Stimulated activated CD8-positive, alpha-beta memory T cell treated with anti-CD3 and anti-CD28 coated beads, Interleukin-4, amount 100 ng/mL, for 4 hours (primary cell): ENCODE measurements at places on chromosomes 1 and 21.

DNA sequence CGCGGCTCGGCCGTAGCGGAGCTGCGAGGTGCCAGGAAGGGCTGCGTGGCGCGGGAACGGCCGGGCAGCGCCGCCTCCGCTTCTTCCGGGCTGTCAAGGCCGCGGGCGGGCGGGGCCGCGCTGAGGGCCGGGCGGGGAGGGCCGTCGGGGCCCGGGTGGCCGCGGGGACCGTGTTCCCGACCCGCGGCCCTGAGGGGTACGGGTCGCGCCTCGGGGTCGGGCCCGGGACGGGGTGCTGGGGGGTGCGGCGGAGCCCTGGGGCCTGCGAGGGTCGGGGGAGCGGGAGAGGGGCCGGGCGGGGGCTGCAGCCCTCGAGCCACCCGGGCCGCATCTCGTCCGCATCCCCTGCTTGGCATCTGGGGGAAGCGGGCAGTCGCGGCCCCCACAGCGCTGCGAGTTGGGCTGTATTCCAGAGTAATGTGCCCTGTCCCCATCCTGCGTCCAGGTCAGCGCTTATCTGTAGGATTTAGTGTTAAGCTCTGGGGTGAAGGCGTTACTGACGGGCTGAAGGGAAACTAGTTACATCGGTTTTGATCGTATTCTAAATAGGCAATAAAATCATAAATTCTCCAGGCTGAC, 379 bp downstream of the RER1 start:
- no peak for DNase-seq

DNA sequence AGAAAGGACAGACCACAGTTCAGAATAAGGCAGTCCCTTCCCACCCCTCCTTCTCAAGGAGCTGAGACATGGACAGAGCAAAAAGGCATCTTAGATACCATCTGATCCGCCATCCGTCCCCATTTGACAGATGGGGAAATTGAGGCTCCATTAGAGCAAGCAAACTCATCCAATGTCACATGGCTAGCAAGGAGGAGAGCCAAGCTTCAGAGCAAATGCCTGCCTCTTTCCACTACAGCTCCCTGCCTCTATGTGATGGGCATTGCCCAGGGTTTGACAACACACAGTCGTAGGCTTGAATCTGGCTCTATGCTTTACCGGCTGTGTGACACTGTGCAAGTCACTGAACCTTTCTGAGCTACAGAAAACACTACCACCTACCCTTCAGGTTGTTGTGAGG, 3.9 kb downstream of the SLC30A2 start:
- no peak for DNase-seq

DNA sequence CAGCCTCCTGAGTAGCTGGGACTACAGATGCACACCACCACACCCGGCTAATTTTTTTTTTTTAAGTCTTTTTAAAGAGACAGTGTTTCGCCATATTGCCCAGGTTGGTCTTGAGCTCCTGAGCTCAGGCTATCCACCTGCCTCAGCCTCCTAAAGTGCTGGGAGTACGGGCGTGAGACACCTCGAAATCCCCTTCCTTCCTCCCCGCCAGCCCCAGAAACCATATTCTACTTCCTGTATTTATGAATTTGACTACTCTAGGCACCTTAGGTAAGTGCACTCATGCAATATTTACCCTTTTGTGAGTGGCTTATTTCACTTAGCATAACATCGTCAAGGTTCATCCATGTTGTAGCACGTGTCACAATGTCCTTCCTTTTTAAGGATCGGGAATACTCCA, 6.9 kb upstream of the LRP8 start:
- DNase-seq: no peak

DNA sequence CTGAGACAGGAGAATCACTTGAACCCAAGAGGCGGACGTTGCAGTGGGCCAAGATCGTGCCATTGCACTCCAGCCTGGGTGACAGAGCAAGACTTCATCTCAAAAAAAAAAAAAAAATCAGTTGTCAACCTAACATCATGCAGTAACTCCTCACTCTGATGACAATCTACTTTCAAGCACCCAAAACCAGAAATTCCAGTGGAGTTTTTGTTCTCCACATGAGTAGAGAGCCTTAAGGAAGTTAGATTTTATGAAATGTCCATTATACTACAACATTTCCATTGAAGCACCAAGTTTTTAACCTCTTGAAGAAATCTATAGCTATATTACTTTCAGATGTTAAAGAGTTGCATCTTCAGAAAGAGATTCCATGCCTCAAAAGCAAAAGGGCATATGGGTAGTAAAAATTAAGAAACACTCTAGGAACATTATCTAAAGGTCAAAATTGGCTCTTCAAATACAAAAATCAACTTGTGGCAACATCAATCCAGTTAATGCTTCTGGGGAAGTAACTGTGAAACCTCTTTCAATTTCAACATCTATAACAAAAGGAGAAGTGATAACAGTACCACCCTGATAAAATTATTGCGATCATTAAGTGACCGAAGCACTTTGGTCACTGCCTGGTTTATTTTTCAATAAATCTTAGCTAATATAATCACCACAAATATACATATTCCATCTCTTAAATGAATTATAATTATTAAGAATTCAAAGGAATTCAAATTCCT, 7.7 kb downstream of the LPGAT1 start:
- no peak for DNase-seq

GRCh38 chr1:151165738-151166504, at the start of the genes LYSMD1 and SCNM1:
LYSMD1 (minus strand) TSS chr1:151165902; CDS start chr1:151165258, 644 bp downstream.
SCNM1 (plus strand) TSS chr1:151166144; CDS start chr1:151166153, 9 bp downstream.
- DNase-seq: peak; percentile 93

DNA sequence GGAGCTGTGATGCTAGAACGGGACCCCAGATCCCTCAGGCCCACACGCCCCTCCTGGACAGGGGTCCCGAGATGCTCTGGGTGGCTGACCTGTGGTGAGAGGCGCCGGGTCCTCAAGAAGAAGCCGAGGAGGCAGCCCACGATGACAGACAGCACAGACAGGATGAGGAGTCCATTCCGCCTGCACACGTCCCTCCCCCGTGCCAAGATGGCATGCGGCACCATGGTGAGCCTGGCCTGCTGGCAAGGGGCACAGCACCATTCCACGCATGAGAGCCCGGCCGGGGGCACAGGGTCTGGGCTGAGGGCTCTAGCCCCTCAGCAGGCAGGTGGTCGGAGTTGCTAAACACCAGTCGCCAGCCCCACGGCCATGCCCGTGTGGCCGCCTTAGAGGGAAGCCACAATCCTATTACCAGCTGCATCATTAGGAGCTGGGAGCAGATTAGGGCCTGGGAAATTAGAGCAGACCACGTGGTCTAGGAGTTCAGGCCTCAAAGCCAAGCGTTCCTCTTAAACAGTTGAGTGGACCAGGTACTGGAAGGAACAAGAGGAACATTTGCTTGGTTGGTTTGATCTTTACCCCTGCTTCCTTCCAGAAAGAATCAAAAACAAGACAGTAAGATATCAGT, at the start of gene SLC1A7:
TSS of gene SLC1A7 (minus strand) at position 413 of the 628 bp plus-strand sequence. CDS start at position 224, 189 bp downstream.
- DNase-seq: no peak

DNA sequence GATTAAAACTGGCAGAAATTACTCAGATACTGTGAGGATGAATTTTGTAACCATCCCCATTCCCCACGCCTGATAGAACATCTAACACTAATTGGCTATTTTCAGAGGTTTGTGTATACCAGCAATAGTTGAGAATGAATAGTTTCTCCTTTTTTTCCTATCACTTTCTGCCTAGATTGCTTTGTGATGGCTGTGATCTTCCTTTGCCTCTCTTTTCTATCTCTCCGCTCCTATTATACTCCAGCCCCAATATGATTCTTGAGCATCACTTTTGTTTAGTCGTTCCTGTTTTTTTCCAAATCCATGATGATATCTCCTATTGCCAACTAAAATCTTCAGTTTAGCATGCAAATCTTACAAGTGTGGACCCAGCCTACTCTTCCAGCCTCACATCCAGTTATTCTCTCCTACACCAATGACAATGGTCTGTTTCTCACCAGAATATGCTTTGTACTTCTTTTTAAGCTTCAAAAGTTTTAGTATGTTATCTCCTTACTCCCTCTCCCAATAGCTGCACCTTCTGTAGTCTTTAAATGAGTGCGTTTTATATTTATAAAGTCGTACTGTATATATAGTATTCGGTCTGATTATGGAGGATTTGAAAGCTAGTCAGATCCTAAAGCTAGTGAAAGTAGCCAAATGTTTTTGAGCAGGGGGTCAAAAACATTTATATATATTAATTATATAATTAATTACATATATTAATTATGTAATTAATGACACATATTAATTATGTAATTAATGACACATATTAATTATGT, 25.2 kb downstream of the MAGI3 start:
- no peak for DNase-seq
